ENCODE measurements at places on chromosomes 12 and 14. TPM values are rescaled to one million over a fixed set of nuclear protein-coding genes. Genes with fewer than 3 reads are reported as not detected.

DNA sequence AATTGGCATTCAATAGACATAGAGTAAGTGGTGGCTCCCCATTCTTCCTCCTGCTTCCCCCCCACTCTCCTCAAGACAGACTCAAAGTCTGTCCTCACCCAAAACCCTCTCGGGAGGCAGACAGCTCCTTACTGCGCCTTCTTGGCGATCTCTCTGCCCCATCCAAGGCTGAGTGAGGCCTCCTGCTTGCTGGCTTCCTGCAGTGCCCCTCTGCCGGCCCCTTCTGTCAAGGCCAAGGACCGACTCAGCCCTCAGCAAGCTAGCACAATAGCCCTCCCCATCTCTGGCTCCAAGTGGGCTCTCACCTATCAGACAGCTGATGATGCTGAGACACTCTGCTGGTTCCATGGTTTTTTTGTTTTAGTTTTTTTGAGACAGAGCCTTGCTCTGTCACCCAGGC lies 62.5 kb upstream of the DLK1 start:
- H3K4me1 ChIP-seq = no peaks in the 10 kb centered on the region
- no peak overlapping the region for H3K27ac ChIP-seq
- no peaks in the 10 kb centered on the region for H3K36me3 ChIP-seq
- no peak overlapping the region for H3K4me3 ChIP-seq
- no peaks in the 10 kb centered on the region for H3K27me3 ChIP-seq

GRCh38 chr12:119019166-119019565 lies 37.8 kb downstream of the SRRM4 start:
- no peak overlapping the region for H3K4me3 ChIP-seq
- no peak overlapping the region for H3K27ac ChIP-seq
- no peaks in the 10 kb centered on the region for H3K36me3 ChIP-seq
- DNase-seq = no peak
- H3K4me1 ChIP-seq = no peaks in the 10 kb centered on the region

DNA sequence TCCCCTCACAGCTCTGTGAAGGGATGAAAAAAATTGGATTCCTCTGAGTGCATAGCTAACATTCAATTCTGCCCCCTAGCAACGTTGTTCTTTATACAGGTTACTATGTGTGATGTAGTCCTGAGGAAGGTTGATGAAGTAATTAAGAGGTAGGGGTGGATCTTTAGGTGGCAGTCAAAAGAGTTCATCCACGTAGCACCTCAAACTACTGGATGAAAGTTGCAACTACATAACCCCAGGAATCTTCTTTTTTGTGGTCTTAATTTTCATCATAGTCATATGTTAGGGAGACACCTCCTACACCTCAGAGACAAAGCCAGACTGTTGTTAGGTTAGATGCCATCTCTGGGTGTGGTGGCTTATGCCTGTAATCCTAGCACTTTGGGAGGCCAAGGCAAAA lies 10.2 kb upstream of the NFE2 start:
- H3K27ac ChIP-seq = no peak overlapping the region
- no peaks in the 10 kb centered on the region for H3K27me3 ChIP-seq

- no peak overlapping the region for H3K27ac ChIP-seq
- DNase-seq = no peak
- no peaks in the 10 kb centered on the region for H3K4me1 ChIP-seq
- H3K36me3 ChIP-seq = no peaks in the 10 kb centered on the region
These were observed 120.1 kb upstream of the NPAS3 start for GRCh38 chr14:32818581-32818980.

DNA sequence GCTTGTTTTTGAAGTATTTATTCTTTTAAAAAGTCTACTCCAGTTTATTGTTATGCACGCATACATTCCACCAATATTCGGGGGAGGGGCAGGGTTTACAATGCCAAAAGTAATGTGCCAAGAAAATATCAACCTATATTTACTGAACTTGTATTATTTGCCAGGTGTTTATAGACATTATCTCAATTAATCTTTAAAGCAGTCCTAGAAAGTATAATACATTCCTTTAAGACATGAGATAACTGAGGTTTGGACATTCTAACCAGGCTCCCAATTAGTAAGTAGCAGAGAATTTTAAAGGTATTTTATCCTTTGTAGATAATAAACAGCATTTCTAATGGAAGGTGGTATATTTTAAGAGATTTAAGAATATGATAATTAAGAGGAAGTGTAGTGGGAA lies 124.5 kb upstream of the LRIG3 start:
- H3K4me1 ChIP-seq = no peaks in the 10 kb centered on the region
- no peaks in the 10 kb centered on the region for H3K27me3 ChIP-seq

GRCh38 chr14:81811705-81812269 lies 278.1 kb upstream of the SEL1L start:
- H3K36me3 ChIP-seq = no peaks in the 10 kb centered on the region
- H3K4me3 ChIP-seq = no peak overlapping the region

DNA sequence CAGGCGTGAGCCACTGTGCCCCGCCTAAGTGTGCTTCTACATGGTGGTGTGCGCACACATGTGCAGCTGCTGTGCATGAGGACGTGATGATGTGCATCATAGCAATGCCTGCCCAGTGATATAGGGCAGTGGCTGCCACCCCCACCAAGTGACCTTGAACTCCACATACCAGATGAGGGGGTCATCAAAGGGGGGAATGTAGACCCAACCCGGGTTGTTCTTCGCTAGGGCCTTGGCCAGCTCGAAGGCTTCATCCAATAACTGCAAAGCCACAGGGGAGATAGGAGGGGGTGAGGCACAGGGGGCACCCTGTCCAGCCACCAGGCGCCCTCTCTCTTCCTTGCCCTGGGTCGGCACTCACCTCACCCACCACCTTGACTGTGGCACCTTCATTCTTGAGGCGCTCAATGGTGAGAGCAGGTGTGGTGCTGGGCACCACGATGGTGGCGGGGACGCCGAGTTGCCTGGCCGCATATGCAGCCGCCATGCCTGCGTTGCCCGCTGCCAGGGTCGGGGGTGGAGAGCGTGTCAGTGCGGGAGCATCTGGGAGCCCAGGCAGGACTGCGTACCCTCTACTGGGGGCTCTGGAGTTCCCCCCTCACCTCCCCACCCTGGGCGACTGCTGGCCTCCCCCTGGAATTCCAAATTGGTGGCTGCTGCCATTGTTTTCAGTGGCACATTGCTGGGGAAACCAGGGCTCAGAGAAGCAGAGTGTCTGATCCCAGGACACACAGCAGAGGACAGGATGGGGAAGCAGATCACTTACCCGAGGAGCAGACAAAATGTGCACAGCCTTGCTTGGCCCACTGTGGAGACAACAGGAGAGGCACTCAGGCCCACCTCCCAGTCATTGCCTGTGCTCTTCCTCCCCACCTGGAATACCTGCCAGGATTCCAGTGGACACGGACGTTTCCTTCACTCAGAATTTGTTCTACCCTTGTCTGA lies 5.1 kb downstream of the SDS start:
- no peaks in the 10 kb centered on the region for H3K27me3 ChIP-seq
- no peaks in the 10 kb centered on the region for H3K36me3 ChIP-seq
- no peak for DNase-seq
- no peak overlapping the region for H3K4me3 ChIP-seq

DNA sequence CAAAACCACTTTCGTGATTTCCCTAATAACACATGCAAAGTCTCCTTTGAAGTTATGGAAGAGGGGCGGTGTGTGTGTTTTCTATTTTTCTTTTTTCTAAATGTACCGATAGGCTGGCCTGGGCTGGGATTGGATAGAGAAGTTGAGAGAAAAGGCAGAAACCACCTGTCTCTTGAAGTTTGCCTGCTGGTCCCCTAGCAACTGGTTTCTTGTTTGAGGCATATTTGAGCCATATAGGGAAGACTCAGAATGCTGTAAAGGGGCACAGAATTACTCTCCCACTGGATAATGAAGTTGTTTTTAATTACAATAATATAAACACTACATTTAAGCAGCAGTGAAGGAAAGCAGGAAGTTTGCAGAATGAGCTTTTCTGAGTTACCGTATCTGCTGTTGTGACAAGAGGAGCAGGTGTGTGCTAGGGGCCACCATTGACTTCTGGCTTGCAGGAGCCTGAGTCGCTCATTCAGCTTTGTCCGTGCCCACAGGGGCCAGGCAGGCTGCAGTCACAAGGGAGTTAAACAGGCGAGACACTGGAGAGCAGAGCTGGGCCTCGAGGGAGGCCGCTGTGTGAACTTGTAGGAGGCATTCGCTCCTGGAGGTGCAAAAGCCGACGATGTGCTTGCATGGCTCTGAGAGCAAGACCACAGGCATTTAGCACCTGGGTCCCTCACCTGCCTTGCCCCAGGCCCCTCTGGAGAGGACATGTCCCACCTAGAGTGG lies 173.8 kb upstream of the RGS6 start:
- no peak for DNase-seq
- no peaks in the 10 kb centered on the region for H3K36me3 ChIP-seq
- H3K27me3 ChIP-seq = no peaks in the 10 kb centered on the region
- H3K4me1 ChIP-seq = no peaks in the 10 kb centered on the region

DNA sequence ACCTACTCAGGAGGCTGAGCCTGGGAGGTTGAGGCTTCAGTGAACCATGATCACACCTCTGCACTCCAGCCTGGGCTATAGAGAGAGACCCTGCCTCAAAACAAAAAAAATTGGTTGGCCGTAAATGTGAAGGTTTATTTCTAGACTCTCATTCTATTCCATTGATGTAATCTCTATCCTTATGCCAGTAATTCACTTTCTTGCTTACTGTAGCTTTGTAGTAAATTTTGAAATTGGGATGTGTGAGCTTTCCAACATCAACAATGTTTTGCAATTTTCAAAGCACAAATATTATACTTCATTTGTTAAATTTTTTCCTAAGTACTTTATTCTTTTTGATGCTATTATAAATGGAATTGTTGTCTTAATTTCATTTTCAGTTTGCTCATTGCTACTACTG lies 24.6 kb downstream of the LIN52 start:
- no peak overlapping the region for H3K27ac ChIP-seq
- no peaks in the 10 kb centered on the region for H3K27me3 ChIP-seq
- H3K4me3 ChIP-seq = no peak overlapping the region
- no peaks in the 10 kb centered on the region for H3K4me1 ChIP-seq

DNA sequence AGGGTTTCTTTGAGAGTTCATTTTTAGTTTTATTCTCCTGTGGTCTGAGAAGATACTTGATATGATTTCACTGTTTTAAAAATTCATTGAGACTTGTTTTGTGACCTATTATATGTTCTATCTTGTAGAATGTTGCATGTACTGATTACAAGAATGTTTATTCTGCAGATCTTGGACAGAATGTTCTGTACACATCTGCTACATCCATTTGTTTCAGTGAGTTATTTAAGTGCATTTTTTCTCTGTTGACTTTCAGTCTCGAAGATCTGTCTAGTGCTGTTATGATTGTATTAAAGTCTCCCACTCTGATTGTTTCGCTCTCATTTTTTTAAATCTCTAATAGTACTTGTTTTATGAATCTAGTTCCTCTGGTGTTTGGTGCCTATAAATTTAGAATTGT lies 1319.8 kb downstream of the TMEM121 start:
- peak overlapping the region; percentile 98 for H3K27ac ChIP-seq
- H3K4me3 ChIP-seq = peak overlapping the region; percentile 81
- H3K36me3 ChIP-seq = no peaks in the 10 kb centered on the region
- no peak for DNase-seq

- no peaks in the 10 kb centered on the region for H3K36me3 ChIP-seq
- no peak for DNase-seq
- peak overlapping the region; percentile 76 for H3K4me3 ChIP-seq
These were observed 1.9 kb downstream of the TRIP11 start for GRCh38 chr14:92037989-92038388.

GRCh38 chr12:122875590-122876220 lies 20.2 kb downstream of the VPS37B start:
- no peak overlapping the region for H3K4me3 ChIP-seq
- H3K27ac ChIP-seq = no peak overlapping the region
- peaks cover 60% of the 10 kb centered on the region for H3K4me1 ChIP-seq

- no peak for DNase-seq
- H3K27ac ChIP-seq = no peak overlapping the region
- H3K4me3 ChIP-seq = no peak overlapping the region
- peaks cover 2% of the 10 kb centered on the region for H3K4me1 ChIP-seq
- H3K36me3 ChIP-seq = no peaks in the 10 kb centered on the region
These were observed 711.9 kb upstream of the TMEM132C start for GRCh38 chr12:127555071-127555470.

DNA sequence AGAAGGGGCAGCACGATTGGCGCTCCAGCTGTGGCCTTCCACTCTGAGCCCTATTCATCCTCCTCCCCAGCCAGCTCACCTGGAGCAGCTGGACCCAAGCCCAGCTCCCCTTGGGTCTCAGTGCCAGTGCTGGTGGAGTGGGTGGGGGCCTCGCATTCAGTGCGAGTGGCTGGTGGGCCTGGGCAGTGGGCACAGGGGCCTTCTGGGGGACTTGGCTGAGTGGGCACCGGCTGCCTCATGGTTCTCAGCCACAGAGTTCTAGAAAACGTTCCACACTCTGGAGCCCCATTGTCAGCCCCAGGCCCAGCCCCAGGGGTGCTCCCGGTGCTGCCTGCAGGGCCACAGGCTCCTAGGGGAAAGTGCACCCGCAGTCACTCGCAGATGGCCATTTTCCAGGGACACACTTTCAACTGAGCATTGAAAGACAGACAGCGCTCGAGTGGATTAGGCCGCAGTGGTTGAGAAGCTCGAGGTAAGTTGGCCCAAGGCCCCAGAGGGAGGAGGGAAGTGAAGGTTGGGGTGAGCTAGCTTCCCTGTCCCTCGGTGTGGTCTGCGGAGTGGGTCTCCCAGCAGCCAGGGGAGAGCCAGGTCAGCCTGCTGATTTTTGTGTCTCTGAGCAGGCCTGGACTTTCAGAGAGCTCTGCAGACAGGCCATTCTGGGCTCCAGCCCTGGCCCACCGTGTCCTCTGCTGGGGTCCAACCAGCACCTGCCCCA lies 3.8 kb downstream of the CLBA1 start:
- no peaks in the 10 kb centered on the region for H3K4me1 ChIP-seq
- no peak overlapping the region for H3K27ac ChIP-seq
- no peaks in the 10 kb centered on the region for H3K27me3 ChIP-seq
- H3K4me3 ChIP-seq = no peak overlapping the region
- peaks cover 8% of the 10 kb centered on the region for H3K36me3 ChIP-seq

DNA sequence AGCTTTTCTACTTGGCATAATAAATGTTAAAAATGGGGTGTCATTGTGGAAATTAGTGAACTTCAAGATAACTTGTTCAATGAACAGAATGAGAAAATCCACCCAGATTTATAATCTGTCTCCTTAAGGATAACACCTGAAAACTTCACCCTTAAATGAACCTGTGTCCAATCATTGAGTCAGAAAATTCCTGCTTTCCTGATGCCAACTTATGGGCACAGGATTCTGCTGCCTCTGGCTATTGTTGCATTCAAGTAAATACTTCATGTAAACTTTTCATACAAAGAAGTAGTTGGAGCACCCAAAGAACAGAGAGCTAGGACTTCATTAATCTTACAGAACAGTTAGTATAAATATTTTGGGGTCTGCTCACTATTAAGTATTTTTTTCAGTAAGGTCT lies 98.9 kb upstream of the PLEKHA5 start:
- H3K4me3 ChIP-seq = no peak overlapping the region
- no peak for DNase-seq
- H3K27ac ChIP-seq = no peak overlapping the region
- no peaks in the 10 kb centered on the region for H3K27me3 ChIP-seq

- H3K27ac ChIP-seq = no peak overlapping the region
- H3K27me3 ChIP-seq = no peaks in the 10 kb centered on the region
- H3K4me3 ChIP-seq = no peak overlapping the region
- no peaks in the 10 kb centered on the region for H3K4me1 ChIP-seq
- DNase-seq = no peak
These were observed 495.1 kb downstream of the EGLN3 start for GRCh38 chr14:33455654-33456345.

Gene P2RX2
- 0.37 TPM for polyA plus RNA-seq

Gene HHIPL1
- 0.32 TPM for polyA plus RNA-seq

Gene LRRC43
- 7.9 TPM for polyA plus RNA-seq

Gene SPRYD4
- polyA plus RNA-seq = 6.0 TPM

Gene SEC23A
- 10.9 TPM for polyA plus RNA-seq

Gene SYNJ2BP
- polyA plus RNA-seq = 29.9 TPM

Measured in kidney (tissue), 22 donors.